Adrenal gland (tissue), 19 donors: ENCODE measurements at places on chromosomes 2 and 18. TPM values are rescaled to one million over a fixed set of nuclear protein-coding genes. Genes with fewer than 3 reads are reported as not detected.

GRCh38 chr2:30277582-30277981 is 46.2 kb downstream of the LBH start:
- no peak overlapping the region for H3K27ac ChIP-seq
- H3K36me3 ChIP-seq = no peaks in the 10 kb centered on the region
- DNase-seq = no peak
- no peaks in the 10 kb centered on the region for H3K27me3 ChIP-seq
- no peak overlapping the region for H3K4me3 ChIP-seq

- no peaks in the 10 kb centered on the region for H3K27me3 ChIP-seq
- H3K36me3 ChIP-seq = no peaks in the 10 kb centered on the region
- H3K4me1 ChIP-seq = no peaks in the 10 kb centered on the region
- no peak overlapping the region for H3K27ac ChIP-seq
- no peak for DNase-seq
- H3K4me3 ChIP-seq = no peak overlapping the region
These were observed 328.1 kb downstream of the EXOC6B start for GRCh38 chr2:72497763-72498162.

DNA sequence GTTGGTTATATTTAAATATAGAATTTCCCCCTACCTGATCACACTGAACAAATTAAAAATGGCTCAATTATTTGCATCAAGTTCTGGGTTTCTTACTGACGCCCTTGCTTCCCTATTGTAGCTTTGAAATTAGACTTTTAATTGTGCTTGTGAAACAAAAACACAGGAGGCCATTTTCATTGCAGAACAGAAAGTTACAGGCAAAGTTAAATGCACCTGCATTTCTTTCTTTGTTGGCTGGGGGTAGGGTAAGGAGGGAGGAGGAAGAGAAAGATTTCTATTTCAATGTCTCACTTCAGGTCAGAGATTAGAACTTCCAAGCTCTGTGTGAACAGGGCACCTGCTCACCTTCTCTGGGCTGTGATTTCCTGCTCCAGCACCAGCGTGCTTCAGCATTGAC is 199.6 kb downstream of the BCL11A start:
- no peaks in the 10 kb centered on the region for H3K27me3 ChIP-seq
- no peak overlapping the region for H3K4me3 ChIP-seq
- no peaks in the 10 kb centered on the region for H3K4me1 ChIP-seq

GRCh38 chr18:47050468-47050867 is 15.0 kb upstream of the ELOA2 start:
- no peaks in the 10 kb centered on the region for H3K36me3 ChIP-seq
- DNase-seq = peak; percentile 37
- H3K4me1 ChIP-seq = no peaks in the 10 kb centered on the region
- no peaks in the 10 kb centered on the region for H3K27me3 ChIP-seq
- H3K4me3 ChIP-seq = no peak overlapping the region
- H3K27ac ChIP-seq = no peak overlapping the region

DNA sequence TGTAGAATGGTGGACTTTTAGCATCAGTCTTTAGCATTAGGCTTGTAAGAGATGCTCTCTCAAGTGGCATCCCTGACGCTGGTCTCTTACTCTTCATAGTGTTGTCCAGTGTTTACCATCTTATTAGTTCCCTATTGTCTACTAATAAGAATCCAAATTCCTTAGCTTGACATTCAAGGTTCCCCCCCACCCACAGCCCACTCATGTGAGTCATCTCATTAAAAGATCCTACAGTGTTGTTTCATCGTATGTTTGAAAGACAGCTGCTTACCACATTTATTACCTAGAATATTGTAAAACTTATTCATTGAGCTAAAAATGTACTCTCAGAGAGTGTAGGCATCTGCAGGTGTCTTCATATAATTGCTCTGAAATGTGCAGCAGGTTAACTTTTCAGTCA is 28.5 kb downstream of the EIF5B start:
- no peak overlapping the region for H3K4me3 ChIP-seq
- no peaks in the 10 kb centered on the region for H3K36me3 ChIP-seq
- peaks cover 9% of the 10 kb centered on the region for H3K4me1 ChIP-seq
- no peaks in the 10 kb centered on the region for H3K27me3 ChIP-seq
- no peak for DNase-seq

DNA sequence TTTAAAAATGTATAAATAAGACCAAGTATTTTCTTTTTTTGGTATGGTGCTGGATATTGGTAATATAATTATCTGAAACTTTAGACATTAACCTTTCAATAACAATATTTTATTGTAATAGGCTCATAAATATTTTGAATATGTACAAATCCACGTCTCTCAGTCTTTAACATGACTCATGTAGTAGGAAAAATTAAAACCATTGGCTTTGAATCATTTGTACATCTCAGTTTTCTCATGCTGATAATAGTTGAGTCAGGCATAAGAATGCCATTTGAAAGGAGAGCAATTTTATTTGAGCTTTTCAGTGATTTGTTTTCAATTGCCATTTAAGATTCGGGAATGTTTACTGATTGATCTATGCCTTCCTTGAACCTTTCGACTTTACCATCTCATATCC is 364.8 kb downstream of the TGIF1 start:
- H3K36me3 ChIP-seq = no peaks in the 10 kb centered on the region
- H3K27me3 ChIP-seq = no peaks in the 10 kb centered on the region
- no peak overlapping the region for H3K4me3 ChIP-seq
- DNase-seq = no peak
- H3K4me1 ChIP-seq = peaks cover 21% of the 10 kb centered on the region

GRCh38 chr18:43004421-43004820 is 111.1 kb downstream of the RIT2 start:
- DNase-seq = no peak
- H3K36me3 ChIP-seq = no peaks in the 10 kb centered on the region
- no peak overlapping the region for H3K27ac ChIP-seq
- no peak overlapping the region for H3K4me3 ChIP-seq
- H3K4me1 ChIP-seq = no peaks in the 10 kb centered on the region
- H3K27me3 ChIP-seq = no peaks in the 10 kb centered on the region

- peaks cover 9% of the 10 kb centered on the region for H3K4me1 ChIP-seq
- no peaks in the 10 kb centered on the region for H3K27me3 ChIP-seq
- H3K27ac ChIP-seq = no peak overlapping the region
- peak; percentile 25 for DNase-seq
- H3K36me3 ChIP-seq = no peaks in the 10 kb centered on the region
- H3K4me3 ChIP-seq = no peak overlapping the region
These were observed 117.6 kb downstream of the NEDD4L start for GRCh38 chr18:58161659-58162058.

- H3K4me3 ChIP-seq = no peak overlapping the region
- DNase-seq = no peak
- H3K36me3 ChIP-seq = no peaks in the 10 kb centered on the region
- H3K27me3 ChIP-seq = no peaks in the 10 kb centered on the region
These were observed 100.2 kb downstream of the PTGR3 start for GRCh38 chr18:75108579-75109318.

DNA sequence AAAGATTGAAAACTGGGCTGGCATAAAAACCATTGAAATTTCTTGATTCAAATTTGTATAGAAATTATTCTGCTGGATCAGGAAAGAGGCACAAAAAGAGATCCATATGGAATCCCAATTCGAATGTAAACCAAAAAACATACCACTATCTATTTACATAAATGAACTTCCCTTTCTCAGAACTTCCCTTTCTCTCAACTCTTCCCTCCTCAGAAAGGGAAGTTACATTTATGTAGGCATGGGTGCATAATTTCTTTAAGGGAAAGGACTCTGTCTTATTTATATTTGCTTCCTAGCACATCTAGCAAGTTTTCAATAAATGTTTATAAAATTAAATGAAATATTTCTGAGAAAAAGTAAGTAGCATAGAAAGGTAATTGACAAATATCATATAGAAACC is 398.1 kb upstream of the ATP5MC3 start:
- H3K36me3 ChIP-seq = no peaks in the 10 kb centered on the region
- H3K27ac ChIP-seq = no peak overlapping the region
- H3K27me3 ChIP-seq = no peaks in the 10 kb centered on the region
- no peaks in the 10 kb centered on the region for H3K4me1 ChIP-seq

DNA sequence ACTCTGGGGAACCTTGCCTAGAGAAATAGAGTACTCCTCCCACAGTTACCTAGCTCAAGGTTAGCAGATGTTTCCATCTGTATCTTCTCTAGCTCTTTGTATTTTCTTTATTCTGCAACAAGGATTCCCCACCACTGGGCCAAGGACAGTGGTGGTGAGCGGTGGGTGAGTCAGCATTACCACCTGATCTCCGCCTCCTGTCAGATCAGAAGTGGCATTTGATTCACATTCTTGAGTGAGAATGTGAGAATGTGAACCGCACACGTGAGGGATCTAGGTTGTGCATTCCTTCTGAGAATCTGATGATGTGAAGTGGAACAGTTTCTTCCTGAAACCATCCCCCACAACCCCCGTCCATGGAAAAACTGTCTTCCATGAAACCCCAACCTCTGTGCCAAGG is 9.0 kb downstream of the EPB41L3 start:
- H3K4me3 ChIP-seq = no peak overlapping the region
- no peaks in the 10 kb centered on the region for H3K36me3 ChIP-seq
- no peaks in the 10 kb centered on the region for H3K4me1 ChIP-seq
- no peaks in the 10 kb centered on the region for H3K27me3 ChIP-seq
- peak overlapping the region; percentile 42 for H3K27ac ChIP-seq

Gene PLEKHH2
- total RNA-seq = 18.0 TPM

Gene SERPINB12
- not detected for total RNA-seq

Gene ANKRD30BL
- not detected for total RNA-seq
